ENCODE measurements at places on chromosomes 1 and 21. TPM values are rescaled to one million over a fixed set of nuclear protein-coding genes. Genes with fewer than 3 reads are reported as not detected.
A peak's percentile ranks its signal among the peaks of the same experiment; 100 is the strongest.

DNA sequence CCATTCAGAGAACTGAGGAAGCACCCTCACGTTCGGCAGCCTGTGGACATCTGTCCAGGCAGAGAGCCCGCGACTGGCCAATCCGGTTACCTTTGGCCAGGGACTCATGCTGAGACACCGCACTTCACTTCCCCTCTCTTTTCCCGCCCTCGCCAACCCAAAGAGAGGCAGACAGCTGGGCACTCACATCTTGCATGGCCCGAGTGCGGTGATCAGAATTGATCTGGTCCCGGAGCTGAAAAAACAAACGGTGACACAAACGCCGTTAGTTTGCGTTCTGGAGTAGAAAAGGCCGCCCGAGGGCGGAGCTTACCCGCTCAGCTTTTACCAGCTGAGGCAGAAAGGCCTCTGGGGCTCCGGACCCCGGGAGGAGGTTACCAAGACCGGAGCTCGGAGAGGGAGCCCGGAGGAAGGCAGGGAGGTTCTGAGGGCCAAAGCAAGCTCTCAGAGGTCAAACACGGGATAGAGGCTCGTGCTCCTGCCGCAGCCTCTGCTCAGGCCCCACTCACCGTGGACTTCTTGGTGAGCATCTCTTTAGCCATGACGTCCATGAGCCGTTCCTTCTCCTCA lies 376 bp downstream of the SF3A3 start:
- peak; percentile 44 for DNase-seq

DNA sequence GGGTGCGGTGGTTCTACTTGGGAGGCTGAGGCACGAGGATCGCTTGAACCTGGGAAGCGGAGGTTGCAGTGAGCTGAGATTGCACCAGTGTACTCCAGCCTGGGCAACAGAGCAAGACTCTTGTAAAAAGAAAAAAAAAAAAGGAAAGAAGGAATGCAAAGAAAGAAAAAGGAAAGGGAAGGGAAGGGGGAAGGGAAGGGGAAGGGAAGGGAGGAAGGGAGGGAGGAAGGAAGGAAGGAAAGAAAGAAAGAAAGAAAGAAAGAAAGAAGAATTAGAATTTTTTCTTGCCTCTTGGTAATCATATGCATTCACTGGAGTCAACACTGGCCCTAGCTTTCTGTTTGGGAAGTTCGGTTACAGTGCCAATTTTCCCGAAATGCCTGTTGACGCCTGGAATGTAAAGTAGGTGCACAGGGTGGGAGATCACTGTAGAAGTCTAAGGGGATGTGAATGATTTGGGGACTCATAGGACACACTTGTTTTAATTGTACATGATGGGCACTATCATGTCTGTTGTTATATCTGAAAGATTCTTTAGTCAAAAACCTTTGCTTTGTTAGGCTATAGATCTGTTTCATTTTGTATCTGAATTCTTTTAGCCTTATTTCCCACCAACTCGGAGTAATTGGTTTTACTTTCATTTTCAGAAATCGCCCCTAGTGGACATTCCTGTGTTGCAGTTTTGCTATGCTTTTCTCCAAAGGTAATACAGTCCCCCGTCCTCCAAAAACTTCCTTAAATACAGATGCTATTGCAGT lies 59.8 kb upstream of the MORC3 start:
- peak; percentile 70 for DNase-seq

DNA sequence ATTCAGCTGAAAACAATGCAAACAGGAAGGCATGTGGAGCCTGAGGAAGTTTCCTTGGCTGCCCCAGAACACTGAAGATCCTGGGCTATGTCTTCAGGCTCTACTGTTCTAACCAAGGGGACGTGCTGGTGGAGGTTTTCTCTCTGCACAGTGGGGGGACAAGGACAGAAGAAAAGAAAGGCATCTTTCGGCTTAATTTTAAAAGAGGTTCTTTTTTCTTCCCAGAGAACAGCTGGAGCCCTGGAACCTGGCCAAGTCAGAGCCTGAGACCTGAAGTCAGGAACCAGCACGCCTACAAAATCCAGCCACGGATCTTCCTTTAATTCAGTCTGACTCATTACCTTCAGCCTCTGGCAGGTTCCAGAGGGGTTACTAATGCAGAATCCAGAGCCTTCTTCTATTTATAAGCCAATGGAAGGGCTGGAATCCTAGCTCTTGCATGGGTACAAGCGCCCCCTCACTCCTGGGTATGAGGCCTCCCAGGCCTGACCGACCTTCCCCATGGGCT lies 19.8 kb downstream of the CTNNBIP1 start:
- DNase-seq, result peak; percentile 95

GRCh38 chr1:89705901-89706699 lies 73.2 kb downstream of the LRRC8C start:
- DNase-seq, result no peak

DNA sequence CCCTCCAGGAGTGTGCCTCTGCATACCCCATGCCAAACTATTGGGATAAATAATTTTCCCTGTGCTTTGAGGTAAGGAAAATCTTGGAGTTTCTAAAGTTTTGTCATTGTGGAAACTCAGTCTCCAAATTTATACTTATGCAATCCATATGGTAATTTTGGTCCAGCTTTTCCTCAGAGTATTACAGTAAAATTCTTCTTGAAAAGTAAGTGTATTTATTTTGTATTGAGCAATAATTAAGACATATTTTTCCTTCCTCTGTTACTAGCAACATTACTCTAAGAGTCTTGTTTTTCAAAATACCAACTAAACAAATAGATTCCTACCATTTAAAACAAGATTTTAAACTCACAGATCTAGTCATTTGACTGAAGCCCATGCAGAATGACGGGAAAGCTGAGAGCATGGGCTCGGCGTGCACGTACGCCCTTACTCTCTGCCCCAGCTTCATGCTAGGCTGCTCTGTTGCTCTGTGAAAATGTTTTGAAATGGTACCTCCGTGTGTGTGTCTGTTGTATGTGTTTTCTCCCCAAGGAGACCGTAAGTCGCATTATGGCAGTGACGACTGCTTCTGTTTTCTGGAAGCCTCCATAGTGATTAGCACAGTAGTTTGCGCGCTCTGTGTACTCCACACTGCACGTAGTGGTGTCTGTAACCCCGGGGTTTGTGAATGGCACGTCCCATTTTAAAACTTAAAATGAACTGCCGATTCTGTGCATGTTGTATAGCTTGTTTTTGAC lies 165.3 kb downstream of the SDCCAG8 start:
- DNase-seq, result no peak

GRCh38 chr1:243991650-243992049 lies 59.4 kb upstream of the ZBTB18 start:
- no peak for DNase-seq

DNA sequence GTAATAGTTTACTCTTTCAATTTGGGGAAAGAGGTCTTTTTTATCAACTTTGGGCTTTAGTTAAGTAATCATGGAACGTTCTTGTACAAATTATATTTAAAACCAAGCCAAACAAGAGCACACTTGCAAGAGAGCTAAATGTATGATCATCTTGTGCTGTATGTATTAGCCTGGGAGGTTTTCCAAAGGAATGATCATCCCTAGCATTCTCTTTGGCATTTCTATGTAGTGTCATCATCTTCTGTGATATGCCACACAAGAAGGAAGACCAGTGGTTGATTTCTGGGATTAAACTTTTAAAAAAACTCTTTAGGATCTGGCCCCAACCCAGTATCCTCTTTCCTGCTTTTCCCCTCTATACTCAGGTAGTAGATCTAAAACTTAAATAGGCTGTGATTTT lies 38.4 kb upstream of the KCNQ4 start:
- DNase-seq, result no peak

Gene GPA33
- total RNA-seq, result 1.0 TPM

Gene GBP7
- not detected for total RNA-seq

Gene PROK1
- not detected for total RNA-seq

Gene FMO5
- 0.07 TPM for total RNA-seq
